Cerebellar nuclear complex (tissue), 1 donor: ENCODE measurements at places on chromosomes 4 and X.

- DNase-seq = no peak
These were observed 434.7 kb downstream of the PACRGL start for GRCh38 chr4:21134994-21135393.

DNA sequence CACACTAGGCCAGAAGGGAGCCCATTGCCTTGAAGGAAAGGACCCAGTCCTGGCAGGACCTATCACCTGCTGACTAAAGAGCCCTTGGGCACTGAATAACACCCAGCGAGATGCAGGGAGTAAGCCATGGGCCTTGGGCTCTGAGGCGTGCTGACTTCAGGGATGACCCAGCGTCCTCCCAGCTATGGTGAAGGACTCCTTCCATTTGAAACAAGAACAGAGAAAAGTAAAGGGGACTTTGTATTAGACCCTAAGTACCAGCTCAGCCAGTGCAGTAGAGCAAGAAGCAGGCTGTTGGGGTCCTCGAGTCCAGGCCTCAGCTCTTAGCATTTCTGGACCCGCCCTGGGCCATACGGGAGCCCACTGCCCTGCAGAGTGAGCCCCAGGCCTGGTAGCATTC, 5.1 kb downstream of the ETDA start:
- no peak for DNase-seq

GRCh38 chr4:76764251-76764650, 133.7 kb downstream of the SOWAHB start:
- DNase-seq = no peak

DNA sequence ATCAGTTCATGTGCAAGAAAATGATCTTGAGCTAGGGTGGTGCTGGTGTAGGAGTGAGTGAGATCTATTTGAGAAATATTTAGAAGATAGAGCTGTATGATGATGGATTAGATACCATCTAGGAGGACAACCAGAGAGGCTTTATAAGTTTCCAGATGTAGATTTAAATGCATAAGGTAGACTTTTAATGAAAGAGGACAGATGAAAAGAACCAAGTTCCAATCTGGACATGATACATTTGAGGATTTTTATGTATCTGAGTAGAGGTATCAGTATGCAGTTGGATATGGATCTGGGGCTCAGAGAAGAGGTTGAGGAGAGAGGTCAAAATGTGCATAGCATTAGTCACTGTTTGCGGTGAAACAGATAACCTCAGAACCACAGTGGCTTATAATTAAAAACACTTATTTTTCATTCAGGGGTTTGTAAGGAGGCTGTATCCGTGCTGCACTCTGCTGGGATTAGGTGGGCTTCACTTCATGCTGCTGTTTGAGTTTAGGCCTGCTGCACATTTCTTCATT, 348.7 kb downstream of the BMPR1B start:
- no peak for DNase-seq

- DNase-seq = no peak
These were observed 1344.3 kb upstream of the ADGRL3 start for GRCh38 chr4:59855630-59856352.

DNA sequence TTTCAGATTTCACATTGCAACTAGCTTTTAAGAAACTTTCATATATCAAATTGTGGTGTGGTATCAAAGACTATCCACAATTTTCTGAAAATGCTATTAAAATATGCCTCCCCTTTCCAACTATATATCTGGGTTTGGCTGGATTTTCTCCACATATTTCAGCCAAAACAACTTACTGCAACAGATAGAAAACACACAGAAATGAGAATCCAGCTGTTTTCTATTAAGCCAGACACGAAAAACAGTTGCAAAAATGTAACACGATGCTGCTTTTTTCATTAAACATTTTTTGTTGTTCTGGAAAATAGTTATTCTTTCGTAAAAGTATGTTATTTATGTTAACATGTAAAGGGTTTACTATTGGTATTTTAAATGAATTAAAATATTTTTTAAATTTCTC, 33.1 kb downstream of the DCTD start:
- DNase-seq = no peak

GRCh38 chrX:119954374-119954773, 10.8 kb upstream of the NKAP start:
- DNase-seq = no peak

GRCh38 chr4:25929298-25929686, 15.3 kb downstream of the SMIM20 start:
- DNase-seq = no peak

- DNase-seq = no peak
These were observed 25.6 kb downstream of the SPATA18 start for GRCh38 chr4:52076731-52077130.

GRCh38 chrX:331151-331824, 12.7 kb upstream of the GTPBP6 start:
- DNase-seq = no peak

GRCh38 chrX:8364369-8365141, 100.1 kb upstream of the VCX3B start:
- no peak for DNase-seq

DNA sequence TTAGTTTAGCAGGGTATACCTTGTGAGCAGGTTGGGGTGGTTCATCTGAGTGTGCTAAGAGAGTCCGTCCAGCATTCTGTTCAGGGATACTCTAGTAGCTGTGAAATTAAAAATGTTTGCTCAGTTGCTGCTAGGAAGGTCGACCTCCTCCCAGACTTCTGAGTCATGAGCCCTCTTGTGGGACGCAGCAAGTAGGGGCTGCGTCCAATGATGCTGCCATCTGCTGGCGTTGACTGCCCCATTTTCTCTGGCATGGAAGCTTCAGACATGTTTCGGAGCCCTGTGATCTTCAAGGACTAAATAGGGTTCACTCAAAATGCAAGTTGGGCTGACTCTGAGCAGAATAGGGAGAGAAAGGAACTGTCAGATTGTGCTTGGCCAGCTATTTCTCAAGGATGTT, 201.0 kb upstream of the ARSJ start:
- no peak for DNase-seq
